Skeletal muscle cell (primary cell): ENCODE measurements at places on chromosomes 4 and X.

- no peak for DNase-seq
Observed at GRCh38 chr4:52987392-52988056, 125.4 kb downstream of the RASL11B start.

DNA sequence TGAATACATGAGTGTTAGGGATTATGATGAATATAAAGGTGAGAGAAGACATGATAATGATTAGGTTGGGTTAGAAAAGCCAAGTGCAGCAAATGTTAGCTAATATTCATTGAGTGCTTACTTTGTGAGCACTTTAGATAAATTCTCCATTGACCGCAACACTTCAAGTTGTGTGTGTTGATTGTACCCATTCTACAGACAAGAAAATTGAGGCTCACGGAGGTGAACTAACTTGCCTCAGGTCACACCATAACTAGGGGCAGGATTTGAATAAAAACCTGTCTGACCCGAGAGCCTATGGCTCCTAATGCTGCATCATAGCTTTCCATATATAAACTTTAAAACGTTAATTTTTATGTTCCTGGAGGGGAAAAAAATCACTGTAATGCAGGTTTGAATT, 15.2 kb upstream of the C4orf50 start:
- no peak for DNase-seq

GRCh38 chrX:74248889-74249288, 55.1 kb upstream of the ZCCHC13 start:
- DNase-seq = no peak

DNA sequence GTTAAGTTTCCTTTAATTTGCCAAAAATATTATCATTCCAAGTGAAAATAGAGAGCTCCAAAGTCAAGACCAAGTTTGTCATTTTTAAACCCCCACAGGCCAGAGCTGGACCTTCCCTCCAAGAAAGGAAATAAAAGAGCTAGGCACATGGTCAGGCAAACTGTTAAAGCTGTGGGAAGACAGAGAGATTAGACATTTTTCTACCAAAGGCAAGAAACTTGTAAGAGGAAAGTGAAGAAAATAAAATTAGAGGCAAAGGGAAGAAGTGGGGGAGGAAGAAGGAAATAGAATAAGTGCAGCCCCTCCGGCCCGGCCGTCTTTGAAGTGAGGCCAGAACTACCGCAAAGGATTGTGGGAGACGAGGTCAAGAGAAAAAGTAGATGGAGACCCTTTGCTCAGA, 47.9 kb upstream of the HAND2 start:
- no peak for DNase-seq

- DNase-seq = peak; percentile 10
Observed at GRCh38 chr4:40003986-40004385, 26.3 kb upstream of the PDS5A start.

DNA sequence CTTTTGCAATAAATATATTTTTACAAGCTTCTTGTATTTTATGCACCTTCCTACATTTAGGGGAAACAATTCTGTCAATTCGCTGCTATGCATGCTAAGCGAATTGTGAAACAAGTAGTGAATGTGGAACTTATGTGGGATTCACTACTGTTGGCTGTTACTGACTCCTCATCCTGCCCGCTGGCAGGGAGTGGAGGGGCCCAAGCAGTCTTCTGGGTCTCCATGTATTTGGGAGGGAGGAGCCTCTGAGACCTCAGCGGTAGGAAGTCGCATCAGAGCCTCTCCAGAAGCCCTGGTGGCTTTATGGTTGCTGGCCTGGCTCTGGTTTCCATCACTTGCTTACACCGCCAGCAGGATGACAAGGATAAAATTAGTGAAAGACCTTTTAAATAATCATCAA, 3.7 kb upstream of the SETD7 start:
- DNase-seq = no peak
